Keratinocyte (primary cell): ENCODE measurements at places on chromosomes 6 and 20. TPM values are rescaled to one million over a fixed set of nuclear protein-coding genes. Genes with fewer than 3 reads are reported as not detected.

DNA sequence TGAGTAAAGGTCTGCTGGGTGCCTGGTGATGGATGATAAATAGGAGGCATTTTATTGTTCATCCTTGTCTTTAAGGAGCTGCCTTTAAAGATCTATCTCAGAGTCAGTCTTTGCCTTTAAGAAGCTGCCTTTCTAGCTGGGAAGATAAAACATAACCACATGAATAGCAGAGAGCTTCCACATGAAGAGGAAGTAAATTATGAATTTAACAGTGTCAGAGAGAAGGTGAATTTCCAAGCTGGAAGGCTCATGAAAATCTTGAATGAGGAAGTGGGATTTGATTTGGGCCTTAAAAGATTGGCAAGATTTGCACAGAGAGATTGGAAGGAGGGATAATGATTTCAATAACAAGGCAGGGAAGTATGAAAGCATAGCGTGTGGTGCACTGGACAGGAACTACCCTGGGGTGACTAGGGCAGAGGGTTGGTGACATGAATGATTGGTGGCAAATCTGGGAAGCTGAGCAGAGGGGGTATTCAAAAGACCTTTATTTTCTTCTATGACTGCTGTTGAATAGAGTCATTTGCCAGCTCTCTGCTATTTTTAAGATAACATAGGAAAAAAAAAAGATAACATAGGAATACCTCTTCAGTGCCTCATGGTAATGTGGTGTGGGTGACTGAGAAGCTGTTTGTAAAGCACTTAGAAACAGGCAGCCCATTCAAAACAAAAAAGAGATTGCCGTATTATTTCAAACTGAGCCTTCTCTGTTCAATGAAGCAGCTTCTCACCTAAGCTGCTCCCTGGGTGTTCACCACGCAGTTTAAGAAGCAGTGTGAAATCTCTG, 591.6 kb downstream of the PKHD1 start:
- DNase-seq = no peak

DNA sequence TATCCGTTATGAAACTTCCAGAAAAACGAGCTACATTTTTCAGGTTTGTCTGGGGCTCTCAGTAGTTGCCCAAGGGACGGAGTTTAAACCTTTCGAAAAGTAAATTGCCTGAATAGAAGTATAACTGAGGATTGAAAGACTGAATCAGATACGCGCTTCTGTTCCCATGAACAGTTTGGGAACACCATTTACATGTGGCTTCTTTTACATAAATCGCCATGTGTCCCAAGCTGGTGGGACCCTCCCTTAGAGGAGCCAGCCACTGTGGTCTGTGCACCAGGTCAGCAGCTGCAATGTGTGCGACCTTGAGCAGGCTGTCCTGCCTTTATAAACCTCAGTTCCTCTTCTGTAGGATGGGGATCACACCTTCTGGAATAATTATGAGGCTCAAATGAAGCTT, 11.0 kb downstream of the ENTPD6 start:
- DNase-seq = no peak

- no peak for DNase-seq
Measured at GRCh38 chr20:36744764-36745191, 1.1 kb downstream of the NDRG3 start.

- no peak for DNase-seq
Measured at GRCh38 chr6:166194914-166195859, 27.5 kb upstream of the TBXT start.

The NT5E gene
- polyA plus RNA-seq = 114 to 280 TPM (median 268 TPM) in 3 replicates

DNA sequence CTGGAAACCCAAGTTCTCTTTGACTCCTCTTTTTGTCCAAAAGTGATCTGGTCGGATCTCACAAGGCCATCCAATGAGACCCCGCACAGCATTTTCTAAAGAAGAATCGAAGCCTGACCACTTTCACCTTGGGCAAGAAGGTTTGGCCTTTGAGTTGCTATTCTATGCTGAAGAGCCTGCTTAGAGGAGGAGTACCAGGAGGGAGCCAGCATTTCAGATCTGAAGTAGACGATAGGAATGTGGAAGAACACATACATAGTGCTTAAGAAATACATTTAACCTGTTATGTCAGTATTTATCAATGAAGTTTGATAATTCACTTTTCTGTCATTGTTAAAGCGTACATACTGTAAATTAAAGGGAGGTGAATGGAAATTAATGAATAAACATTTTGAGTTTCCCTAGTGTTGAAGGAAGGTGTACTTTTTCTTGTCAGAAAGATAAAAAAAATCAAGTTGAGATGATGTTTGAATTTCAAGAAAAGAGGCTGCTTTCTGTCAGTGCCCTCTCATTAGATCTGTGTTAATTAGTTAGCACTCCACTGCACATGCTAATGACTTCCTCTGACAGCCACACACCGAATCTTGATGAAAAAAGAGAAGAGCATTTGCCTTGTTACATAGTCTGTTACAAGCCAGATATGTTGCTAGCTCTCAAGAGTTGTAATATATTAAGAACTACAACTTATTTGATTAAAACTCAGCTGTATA, 10.9 kb upstream of the TDRD6 start:
- DNase-seq = no peak

DNA sequence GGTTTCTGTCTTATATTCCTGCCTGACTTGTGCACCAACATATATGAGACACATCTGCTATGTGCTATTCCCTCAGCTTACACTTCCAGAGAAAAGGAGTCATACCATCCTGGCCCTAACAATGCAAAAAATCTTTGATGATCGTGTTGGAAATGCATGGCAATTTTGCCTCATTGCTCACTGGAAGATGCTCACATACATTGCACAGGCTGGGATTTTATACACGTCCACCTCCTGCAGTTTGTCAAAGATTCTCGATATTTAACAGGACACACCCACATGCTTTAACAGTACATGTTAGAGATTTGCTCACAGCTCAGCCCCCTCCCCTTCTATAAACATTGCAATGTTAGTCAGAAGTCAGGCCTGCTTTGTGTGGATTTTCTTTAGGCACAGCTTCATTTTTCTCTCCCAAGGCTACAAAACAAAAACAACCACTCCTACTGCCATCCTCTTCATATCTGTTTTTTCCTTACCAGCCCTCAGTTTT, 66.1 kb downstream of the ADGB start:
- no peak for DNase-seq

DNA sequence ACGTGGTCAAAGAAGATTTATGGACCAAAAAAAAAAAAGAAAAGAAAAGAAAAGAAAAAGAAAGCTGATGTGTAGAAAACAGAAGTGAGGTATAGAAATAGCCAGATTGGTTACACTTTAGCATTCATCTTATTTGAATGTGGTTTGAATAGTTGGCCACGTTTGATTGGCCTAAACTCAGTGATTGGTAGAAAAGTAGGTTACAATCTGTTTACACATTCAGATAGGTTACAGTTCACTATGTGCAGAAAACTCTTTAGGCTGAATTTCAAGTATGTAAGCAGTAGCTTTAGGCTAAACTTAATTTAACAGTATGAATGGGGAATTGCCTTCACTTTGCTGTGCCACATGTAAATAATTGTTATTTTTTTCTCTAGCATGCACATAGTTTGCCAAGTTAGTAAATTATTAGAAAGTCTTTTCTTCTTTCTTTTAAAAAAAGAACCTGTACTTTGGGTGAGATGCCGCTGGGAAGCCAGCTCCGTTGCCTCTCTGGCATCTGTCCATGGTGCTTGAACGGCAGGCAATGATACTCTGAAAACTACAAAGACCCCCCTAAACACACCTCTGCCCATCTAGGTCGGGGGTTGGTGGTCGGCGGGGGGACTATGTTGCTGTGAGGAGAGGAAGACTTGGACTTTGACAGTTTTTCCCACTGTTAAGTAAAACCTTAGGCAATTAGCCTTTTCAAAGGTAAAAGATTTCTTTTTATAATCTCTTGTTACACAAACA, 173.0 kb downstream of the AIG1 start:
- no peak for DNase-seq

GRCh38 chr6:116465246-116465645, 4.1 kb downstream of the CALHM6 start:
- DNase-seq = no peak

DNA sequence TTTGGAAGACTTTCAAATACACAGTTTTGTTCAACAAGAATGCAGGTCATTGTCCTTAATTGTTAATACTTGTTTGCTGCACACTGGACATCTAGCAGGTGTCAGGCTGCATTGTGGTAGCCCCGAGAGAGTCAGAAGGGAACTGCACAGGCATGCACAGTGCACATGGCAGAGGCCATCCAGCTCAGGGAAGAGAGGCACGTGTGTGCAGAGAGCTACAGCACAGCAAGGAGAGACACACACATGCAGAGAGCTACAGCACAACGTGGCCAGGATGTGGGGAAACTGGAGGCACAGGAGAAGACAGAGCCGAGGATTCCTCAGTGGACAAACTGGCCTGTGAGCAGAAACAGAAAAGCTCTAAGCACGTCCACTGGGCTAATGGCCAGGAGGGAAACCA, 272.0 kb downstream of the SMOC2 start:
- DNase-seq = no peak

- no peak for DNase-seq
Measured at GRCh38 chr6:4153514-4153985, 18.2 kb upstream of the ECI2 start.

The RUNX2 gene
- 0.79 to 1.4 TPM (median 1.1 TPM) in 3 replicates for polyA plus RNA-seq

DNA sequence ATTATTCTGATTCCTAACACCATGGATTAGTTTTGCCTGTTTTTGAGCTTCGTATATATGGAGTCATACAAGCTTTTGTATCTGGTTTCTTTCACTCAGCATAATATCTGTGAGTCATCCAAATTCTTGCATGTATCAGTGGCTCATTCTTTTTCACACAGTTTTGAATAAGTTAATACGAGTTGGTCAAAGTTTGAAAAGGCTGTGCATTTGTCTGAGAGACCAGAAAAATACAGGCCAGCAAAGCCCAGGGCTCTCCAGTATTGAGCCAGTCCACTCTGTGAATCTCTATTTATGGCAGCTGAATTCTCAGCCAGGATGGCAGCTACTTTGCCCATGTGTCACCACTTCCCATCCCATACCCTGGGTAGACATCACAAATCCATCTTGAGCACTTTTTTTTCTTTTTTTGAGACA, 7.2 kb upstream of the CHMP4B start:
- DNase-seq = no peak

GRCh38 chr20:47792021-47792618, 6.8 kb upstream of the SULF2 start:
- no peak for DNase-seq

DNA sequence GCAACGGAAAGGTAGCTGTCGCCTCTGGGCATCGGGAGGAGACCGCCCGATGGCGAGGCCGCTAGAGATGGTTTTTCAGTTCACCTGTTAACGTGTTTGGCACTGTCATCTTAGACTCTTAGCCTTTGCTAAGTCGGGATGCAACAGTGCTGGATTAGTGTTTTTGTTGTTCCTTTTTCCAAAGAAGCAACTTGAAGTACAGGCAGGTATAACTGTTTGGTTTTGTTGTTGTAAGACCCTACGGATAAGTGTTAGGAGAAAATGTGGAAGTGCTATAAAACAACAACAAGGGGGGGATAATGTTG, 723 bp downstream of the MANEA start:
- DNase-seq = no peak

- no peak for DNase-seq
Measured at GRCh38 chr20:55143601-55144000, 668.2 kb downstream of the DOK5 start.

The SAPCD1 gene
- polyA plus RNA-seq = 1.1 to 2.1 TPM (median 1.7 TPM) in 3 replicates

GRCh38 chr6:45491048-45491735, 113.5 kb upstream of the SUPT3H start:
- DNase-seq = no peak

GRCh38 chr6:116175344-116175743, 49.4 kb upstream of the COL10A1 start:
- no peak for DNase-seq

The HSD17B8 gene
- 18.6 to 22.1 TPM (median 20.7 TPM) in 3 replicates for polyA plus RNA-seq

The TASP1 gene
- polyA plus RNA-seq = 12.1 to 17.4 TPM (median 13.2 TPM) in 3 replicates

The COL9A1 gene
- not detected in 3 replicates for polyA plus RNA-seq

DNA sequence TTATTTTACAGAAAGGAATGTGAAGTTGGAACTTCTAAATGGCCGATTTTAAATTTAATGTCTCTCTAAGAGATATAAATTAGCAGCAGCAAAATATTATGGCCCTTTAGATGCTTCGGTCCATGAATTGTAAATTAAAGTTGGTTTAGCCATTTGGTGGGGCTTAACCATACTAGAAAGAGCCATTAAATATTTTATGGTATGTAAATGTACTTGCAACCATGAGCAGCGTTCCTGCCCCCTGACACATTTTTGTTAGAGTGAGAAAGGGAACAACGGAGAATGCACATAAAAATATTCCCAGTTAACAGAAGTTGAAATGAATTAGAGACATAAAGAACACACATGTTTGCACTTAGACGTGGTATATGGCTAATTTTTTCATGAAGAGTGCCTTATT, 237.9 kb downstream of the MYLK4 start:
- no peak for DNase-seq

The SIRPD gene
- polyA plus RNA-seq = not detected in 3 replicates

GRCh38 chr6:122799140-122799745, 10.2 kb downstream of the SMPDL3A start:
- DNase-seq = no peak
